ENCODE measurements at places on chromosomes 11 and 22.

DNA sequence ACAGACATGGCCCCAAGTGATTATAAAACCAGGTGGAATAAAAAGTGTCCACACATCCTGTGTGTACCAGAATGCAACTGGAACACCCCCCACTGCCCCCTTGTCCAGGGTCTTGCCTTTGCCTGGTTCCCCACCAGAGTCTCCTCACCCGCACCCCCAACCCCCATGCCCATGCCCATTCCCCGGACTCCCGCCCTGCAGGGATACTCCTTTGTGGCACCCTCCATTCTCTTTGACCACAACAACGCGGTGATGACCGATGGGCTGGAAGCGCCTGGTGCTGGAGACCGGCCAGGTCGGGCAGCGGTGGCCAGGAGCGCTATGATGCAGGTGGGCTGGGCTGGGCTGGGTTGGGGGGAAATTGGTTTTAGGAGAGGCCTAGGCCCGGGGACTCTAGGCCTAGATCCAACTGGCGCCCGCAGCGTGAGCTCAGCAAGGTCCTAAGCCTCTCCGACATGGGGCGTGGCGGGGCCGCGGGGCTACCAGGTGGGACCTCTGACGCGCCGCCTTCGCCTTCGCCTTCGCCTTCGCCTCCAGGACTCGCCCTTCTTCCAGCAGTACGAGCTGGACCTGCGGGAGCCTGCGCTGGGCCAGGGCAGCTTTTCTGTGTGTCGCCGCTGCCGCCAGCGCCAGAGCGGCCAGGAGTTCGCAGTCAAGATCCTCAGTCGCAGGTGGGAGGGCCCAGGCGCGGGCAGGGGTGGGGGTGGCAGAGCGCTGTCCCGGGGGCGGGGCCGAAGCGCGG is 9.1 kb downstream of the RPS6KA4 start:
- DNase-seq: no peak

DNA sequence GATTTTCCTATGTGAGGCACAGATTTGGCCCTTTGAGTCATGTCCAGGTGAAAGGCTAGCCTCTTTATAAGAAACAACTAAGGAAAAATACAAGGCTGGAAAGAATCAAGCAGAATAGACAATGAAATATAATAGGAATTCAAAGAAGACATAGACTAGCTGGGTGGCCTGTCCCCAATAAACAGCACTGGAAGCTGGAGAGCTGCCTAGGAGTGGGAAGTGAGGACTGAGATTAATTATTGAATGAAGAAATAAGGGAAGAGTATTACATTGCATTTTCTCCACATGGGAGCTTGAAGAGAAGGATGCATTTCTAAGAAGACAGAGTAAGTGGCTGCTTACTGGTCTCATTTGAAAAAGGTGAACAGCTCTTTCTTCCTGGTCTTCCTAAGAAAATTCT is 100.0 kb downstream of the CCDC34 start:
- DNase-seq: no peak

DNA sequence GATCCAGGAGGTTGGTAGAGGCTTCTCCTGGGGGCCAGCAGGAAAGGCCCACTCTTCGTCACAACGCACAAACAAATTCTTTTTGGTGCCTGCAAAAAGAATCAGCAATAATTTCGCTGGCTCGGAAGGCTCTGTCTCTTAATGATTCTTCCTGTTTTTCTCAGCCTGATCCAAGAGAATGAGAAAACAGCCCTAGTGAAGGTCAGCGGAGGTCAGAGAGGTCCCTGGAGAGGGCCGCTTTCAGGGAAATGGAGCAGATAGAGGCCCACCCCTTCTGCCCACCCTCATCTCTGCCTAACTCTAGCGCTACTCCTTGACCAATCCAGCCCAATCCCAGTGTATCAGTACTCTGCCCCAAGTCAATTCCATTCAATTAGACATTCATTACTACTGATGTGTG is 19.2 kb downstream of the LRRC55 start:
- no peak for DNase-seq

- no peak for DNase-seq
Measured at GRCh38 chr11:26557666-26558065, 14.4 kb downstream of the MUC15 start.

GRCh38 chr11:15199693-15200092 is 85.0 kb downstream of the INSC start:
- DNase-seq: no peak

GRCh38 chr11:1931341-1932104 is 12.0 kb downstream of the TNNT3 start:
- no peak for DNase-seq

GRCh38 chr11:87239001-87239400 is 201.3 kb downstream of the TMEM135 start:
- no peak for DNase-seq

GRCh38 chr11:91625495-91625894 is 599.1 kb upstream of the FAT3 start:
- no peak for DNase-seq

DNA sequence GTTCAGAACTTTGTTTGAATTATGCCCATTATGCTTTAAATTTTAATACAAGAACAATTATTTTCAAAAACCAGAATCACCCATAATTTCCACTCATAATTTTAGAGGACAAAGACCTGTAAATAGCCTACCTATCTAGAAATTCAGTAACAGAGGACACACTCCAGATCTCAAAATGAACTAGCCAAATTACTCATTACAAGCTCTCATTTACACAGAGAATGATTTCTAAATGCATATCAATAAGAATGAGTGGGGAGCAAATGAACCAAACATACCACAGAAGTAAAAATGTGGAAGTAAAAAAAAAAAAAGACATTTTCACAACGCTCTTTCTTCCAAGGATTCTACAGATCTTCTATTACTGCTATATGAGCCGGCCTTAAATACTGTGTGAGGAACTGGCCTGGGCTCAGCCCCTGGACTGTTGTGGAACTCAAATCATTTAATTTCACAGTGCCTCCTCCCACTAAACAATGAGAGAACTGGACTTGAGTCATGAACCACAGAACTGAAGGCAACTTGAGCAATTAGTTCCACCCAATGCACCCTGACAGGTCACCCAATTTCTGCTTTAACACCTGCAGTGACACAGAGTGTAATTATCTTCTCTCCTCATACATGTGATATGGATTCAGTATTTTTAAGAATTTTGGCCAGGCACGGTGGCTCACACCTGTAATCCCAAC is 8.0 kb downstream of the MRTFA start:
- no peak for DNase-seq

DNA sequence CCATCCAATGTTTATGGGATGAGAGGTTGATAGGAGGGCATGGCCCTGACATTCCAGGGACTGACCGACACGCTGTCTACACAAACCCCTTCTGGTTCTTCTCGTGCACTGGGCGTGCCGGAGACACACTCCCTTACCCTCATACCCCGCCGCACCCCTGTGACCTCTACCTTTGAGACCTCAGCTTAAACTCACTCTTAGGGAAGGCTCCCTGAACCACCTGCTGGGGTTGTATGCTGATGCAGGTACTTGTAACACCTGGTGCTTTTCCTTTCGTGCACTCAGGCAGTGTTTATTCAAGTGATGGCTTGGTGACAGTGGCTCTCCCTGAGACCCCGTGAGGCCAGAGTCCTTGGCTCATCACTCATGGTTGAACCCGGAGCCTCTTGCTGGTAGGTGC is 12.0 kb downstream of the PPARA start:
- no peak for DNase-seq

GRCh38 chr11:102664001-102664752 is 39.0 kb upstream of the MMP20 start:
- no peak for DNase-seq

- DNase-seq: no peak
Measured at GRCh38 chr11:106989078-106989455, 29.2 kb downstream of the GUCY1A2 start.

GRCh38 chr11:27464909-27465308 is 7.7 kb downstream of the LGR4 start:
- DNase-seq: no peak

DNA sequence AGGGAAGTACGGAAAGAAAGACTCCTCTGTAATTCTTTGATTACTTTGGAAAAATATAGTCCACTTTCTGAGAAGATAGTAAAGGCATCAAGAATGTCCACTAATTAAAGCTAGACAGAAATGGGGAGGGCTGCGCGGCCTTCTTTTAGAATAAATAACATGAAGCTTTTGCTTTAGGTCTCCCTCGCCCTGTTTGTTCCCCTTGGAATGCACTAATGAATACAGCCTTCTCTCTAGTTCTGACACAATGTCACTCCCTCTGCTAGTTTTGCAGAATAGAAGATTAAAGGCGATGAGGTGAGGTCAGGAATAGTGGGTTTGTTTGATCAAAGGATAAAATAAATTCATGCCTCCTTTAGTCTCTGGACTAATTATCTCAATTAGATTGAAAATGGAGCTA is 543.9 kb downstream of the OPCML start:
- no peak for DNase-seq

DNA sequence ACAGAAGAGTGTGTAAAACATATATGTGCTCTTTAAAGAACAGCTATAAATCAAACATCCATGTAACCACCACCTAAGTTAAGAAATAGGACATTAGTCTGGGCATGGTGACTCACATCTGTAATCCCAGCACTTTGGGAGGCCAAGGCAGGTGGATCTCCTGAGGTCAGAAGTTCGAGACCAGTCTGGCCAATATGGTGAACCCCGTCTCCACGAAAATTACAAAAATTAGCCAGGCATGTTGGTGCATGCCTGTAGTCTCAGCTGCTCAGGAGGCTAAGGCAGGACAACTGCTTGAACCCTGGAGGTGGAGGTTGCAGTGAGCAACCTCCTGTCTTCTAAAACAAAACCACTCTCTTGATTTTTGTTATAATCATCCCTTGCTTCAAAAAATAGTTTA is 103.3 kb downstream of the LRRC32 start:
- no peak for DNase-seq

- DNase-seq: no peak
Measured at GRCh38 chr11:56842814-56843794, 94.6 kb upstream of the OR9G4 start.

DNA sequence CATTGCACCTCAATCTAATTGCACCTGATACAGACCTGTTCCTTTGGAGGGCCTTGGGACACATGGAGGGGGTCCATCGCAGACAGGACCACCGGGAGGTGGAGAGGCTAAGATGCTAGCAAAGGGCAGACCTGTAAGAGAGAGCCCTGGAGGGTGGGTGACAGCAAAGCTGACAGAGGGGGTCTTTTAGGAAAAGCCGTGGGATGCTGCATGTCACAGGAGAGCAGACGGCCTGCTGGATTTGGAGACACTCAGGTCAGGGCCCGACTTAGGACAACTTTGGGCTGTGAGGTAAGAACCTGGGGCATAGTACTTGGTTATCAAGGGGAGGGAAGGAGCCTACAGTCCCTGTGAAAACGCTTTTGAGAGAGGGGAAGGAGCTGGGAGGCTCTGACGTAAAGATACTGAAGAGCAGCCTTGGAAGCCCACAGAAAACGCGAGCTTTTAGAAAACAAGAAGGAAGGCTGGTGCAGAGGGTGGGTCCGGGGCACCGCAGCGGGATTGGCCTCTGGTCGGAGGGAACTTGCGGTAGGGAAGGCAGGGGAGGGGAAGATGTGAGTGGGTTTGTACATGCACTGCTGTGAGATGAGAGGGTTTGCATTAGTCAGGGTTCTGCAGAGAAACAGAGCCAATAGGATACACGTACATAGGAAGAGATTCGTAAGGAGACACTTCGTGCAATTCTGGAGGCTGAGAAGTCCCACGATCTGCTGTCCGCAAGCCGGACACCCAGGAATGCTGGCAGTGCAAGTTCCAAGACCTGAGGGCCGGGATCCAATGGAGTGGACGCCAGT is 868.5 kb downstream of the TBC1D22A start:
- DNase-seq: no peak

DNA sequence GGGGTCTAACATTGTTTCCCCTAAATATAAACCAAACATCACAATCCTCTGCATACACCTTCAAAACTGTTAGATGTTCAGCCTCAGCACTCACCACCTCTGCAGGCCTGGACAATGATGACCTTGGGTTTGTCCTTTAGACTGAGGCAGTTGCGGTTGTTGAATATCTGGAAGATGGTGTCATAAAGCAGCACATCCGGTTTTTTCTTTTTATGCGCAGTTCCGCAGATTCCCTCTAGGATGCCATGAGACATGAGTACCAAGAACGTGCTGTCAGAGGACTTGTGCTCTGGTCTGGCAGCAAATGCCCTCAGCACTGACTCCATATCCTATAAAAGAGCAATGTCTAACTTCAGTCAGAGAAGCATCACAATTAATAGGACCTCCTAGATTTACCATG is 22.8 kb downstream of the CASP5 start:
- no peak for DNase-seq

Data from activated gamma-delta T cell treated with anti-CD3 and anti-CD28 coated beads, Interleukin-2, amount 50 U/mL, for 16 hours (primary cell).